ENCODE measurements at places on chromosomes 1 and 21.

DNA sequence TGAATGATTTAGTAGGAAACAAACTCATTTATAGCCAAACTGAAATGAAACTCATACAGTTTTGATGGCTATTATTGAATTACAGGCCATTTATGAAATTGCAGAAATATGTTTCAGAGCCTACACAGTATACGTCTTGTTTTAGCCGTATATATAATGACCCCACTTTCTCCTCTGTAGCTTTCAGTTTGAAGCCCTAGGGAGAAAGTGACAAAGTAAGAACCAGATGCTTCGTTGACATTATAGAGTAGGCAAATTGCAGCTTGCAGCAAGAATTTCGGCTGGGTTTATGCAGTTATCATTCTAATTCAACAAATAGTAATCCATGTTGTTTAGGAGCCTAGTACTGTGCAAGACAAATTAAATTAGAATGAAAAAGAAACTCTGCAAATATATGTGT lies 836.3 kb upstream of the ADGRL4 start:
- no peak for DNase-seq

DNA sequence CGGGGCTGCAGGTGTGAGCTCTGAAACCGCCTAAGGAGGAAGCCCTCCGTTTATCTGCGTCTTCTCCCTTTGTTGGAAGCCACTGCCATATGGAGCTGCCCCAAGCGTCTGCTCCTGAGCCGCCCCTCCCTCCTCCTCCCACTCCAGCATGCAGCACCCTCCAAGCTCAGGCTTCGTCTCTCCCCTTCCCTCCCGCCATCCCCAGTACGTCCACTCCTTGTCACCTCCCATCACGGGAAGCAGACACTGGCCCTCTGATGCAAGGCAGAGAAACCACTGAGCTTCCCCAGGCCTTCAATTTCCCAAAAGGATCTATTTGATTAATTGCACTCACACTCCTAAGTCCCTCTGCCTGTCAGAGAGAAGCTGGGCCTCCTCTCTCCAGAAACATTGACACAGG lies 52.5 kb downstream of the NFASC start:
- DNase-seq = no peak

- no peak for DNase-seq
Observed at GRCh38 chr1:185819798-185820197, 85.6 kb downstream of the HMCN1 start.

DNA sequence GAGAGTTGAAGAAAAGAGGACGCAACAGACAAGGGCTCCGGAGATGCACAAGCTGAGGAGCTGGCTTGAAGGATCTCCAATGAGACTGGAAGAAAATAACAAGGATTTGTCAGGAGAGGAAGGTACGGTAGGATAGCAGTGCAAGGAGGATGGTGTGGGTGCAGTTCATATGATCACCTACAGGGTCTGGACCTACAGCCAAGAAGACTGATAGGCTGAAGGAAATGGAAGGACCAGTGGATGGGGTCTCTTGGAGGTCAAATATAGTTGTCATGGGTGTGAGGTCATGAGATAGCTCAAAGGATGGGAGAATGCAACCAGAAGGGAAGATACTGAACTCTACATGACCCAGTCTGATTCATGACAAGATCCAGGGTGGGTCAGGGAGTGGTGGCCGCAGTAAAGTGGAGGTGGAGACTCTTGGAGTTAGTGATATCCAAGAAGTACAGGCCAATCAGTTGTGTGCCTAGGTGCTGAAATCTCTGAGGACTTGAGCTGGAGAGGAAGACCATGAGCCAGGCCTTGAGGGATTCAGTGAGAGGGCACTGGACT lies 15.3 kb upstream of the KANK4 start:
- DNase-seq = no peak

GRCh38 chr1:230400007-230400344 lies 26.2 kb downstream of the PGBD5 start:
- no peak for DNase-seq

DNA sequence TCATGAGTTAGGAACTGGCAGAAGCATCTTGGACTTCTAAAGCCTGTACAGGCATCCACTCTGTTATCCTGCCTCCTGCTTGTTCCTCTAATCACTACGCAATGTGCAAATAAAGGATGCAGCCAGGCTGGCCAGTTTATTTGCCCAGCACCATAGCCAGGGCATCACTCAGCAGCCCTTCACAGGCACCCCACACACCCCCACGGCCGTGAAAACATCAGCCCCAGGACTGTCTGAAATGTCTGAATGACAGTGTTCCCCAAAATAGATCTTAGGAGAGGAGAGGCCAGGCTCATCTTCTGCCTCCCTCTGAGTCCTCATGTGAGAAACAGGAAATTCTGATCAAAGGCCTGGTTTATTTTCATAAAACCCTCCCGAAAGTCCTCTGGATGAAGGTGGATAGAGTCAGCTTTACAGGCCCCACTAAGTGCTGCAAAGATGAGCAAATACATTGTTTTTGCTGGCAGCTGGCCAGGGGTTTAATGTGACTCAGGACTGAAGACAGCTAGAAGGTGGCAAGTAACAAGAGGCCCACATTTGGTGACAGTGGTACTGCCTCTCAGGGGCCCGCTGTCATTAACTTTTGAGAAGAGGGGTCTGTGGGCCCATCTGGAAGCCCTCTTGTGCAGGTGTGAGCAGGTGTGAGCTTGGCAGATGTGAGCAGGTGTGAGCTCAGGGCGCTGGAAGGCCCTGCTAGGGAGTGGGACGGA lies 32.9 kb downstream of the GRHL3 start:
- no peak for DNase-seq

DNA sequence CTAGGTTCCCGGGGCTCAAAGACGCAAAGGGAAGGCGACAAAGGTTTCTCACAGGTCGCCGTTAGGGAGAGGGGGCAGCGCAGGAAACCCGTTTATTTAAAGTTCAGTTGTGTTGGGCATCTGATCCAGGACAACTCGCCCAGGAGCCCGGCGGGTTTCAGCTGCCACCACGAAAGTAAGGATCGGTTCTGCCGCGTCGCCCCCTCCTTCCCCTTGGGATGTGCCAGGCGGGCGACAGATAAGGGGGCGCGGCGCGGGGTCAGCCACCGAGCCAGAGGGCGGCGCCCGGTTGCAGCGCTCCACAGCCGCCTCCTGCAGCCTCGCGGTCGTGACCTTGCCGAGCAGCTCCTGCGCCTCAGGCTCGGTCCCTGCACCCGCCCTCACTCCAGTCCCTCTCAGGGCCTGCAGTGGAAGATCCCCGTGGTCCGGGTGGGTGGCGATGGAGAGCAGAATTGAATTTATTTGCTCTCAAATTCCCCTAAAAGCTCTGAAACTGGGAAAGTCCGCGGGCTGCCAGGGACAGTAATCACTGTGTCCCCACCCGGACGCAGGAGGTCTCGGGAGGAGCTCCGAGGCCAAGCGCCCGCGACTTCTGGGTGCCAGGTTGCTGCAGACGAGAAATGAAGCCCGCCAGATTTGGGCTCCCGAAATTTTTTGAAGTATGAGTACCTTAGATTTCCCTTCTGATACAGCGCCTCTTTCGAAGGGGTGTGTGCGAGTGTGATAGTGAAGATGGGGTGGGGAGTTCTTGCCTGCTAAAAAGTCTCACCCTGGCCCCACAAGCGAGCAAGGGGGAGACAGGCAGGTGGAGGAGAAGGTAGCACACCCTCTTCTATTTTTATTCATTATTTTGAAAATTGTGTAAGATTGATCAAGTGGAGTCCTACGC lies 28.4 kb upstream of the NFIA start:
- DNase-seq = peak; percentile 83

DNA sequence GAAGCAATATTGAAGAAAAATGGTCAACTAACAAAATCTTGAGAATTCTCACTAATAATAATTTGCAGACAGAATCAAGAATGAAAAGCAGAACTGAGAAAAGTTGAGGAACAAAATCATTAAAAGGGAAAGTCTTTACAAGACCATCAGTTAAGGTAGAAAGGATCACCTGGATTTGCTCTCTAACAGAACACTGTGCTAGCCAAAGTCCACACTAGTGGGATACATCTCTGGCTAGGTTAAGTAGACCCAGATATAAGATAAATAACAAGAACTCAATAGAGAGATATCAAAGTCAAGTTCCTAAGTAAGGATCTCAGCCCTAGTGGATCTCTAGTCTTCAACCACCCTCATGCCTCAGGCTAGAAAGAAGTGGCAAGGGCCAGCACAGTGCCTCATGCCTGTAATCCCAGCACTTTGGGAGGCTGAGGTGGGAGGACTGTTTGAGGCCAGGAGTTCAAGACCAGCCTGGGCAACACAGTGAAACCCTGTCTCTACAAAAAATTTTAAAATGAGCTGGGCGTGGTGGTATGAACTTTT lies 19.6 kb downstream of the IPP start:
- no peak for DNase-seq

GRCh38 chr1:100582943-100583342 lies 45.0 kb downstream of the GPR88 start:
- DNase-seq = no peak

- no peak for DNase-seq
Observed at GRCh38 chr1:174166530-174167264, 7.4 kb downstream of the RABGAP1L start.

- DNase-seq = no peak
Observed at GRCh38 chr1:240351690-240352089, 260.0 kb downstream of the FMN2 start.

GRCh38 chr1:213623064-213623581 lies 364.6 kb upstream of the PROX1 start:
- DNase-seq = no peak

DNA sequence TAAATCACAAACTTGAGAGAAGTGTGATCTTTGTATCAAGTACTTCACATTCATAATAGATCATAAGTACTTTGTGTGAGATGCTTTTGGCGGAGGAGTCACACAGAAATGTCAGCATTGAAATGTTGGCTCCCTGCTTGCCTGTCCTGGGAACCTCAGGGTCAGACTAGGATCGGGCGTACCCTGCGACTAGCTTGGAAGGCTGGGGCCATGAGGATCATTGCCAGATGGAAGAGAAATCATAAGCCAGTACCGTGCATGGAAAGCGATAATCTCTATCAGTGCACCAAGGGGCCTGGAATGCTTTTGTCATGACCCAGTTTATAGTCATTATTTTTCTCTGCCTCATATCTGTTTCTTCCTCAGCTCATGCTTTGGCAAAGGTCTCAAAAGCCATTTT lies 35.5 kb downstream of the MTR start:
- DNase-seq = peak; percentile 78

GRCh38 chr1:8939000-8939265 lies 6.7 kb upstream of the CA6 start:
- no peak for DNase-seq

DNA sequence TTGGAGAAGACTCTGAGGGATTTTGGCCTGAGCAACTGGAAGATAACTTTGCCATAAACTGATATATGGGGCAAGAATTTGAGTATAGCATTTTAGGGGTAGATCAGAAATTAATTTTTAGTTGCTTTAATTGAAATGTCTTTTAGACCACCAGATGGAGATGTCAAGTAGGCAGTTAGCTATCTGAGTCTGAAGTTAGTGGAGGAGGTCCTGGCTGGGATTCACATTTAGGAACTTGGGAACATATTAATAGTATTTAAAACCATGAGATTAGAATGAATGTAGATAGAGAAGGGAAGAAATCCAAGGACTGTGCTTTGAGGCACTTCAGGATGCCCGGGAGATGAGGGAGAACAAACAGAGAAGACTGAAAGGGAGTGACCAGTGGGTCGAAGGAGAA lies 32.6 kb downstream of the SLC44A3 start:
- DNase-seq = no peak

DNA sequence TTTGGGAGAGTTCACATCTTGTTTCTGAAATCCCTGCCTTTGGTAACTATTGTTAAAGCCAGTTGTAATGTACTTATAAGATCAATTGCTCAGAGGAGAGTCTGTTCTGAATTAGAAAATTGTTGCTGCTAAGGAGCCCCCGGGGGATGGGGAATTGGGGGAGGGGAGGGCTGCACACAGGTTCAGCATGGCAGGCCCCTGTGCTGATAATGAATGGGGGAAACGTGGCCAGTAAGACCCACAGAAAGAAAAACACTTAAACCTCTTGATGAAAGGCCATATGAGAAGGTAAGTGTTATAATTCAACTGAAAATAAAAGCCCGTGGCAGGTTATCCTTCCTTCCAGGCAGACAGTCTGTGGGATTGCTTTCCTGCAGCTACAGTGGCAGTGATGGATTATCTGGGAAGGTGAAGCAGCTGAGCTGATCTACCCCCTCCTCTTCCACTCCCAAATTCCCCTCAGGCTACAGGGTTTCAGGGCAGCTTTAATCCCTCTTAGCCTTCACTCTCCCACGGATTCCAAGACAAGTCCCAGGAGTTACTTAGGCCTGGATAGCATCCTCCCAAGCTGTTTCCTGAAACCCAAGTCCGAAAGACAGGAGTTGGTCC lies 398.8 kb downstream of the TBX15 start:
- no peak for DNase-seq

DNA sequence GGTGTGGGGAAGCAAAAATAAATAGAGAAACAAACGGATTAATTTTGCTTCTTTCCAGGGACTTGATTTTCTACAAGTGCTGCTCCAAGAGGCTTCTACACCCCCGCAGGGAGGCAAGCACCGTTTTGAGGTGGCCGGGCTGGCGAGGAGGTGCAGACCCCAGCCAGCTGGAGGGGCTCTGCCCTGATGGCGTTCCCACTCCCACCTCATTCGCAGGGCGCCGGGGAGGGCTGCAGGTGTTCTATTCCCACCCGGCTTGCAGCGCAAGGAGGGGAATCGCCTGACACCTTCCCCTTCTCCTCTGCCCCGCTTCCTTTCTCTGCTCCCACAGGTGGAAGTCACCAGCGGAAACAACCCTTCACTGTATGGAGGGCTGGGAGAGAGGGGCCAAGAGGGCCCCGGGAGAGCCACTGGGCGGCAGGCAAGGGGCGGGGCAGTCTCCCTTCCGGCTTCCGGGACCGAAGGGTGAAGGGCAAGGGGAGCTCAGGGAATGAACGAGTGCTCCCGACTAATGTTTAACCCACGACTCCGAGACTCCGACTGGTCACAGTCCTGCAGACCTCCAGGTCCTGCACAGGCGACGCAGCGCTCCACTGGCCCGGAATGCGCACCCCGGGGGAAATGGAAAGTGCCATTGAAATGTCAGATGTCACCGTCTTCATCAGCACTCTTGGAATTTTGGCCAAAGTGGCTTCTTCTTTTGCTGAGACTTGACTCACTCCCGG lies 29.1 kb downstream of the TEX35 start:
- peak; percentile 66 for DNase-seq

GRCh38 chr21:34790341-34790740 lies 121.5 kb downstream of the CLIC6 start:
- DNase-seq = no peak

DNA sequence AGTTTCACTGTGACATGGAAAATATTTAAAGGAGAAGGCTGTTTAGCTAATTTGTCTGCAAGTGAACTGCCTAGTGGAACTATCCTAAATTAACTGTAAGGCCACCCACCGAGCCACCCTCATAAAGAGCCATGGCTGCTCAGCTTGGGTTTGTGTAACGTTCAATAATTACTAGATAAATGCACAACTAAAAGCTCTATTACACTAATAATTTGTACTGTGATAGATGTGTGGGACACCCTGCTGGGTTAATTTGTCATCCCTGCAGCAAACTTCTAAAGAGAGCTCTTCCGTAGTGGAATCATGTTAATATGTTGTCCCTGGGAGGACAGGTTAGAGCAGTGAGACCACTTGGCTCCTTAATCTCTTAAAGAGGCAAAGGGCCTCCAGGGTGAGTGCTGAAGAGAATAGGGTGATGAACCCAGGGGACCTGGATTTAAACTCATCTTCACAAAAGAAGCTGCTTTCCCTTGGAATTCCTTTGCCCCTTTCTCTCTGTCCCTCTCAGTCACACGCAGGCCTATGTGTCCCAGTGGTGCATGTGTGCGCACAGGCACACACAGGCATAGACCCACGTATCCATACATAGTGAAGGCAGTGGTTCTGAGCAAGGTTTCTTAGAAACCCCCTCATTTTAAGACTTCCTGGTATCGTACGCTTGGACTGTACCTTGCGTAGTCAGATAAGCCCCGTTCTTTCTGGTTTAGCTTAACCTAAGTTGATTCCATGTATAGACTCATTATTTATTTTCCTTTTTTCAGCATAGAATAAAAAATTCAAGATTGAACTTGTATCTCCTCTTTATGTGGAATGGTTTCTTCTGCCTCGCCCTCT lies 310.3 kb downstream of the NFIA start:
- DNase-seq = no peak
